ENCODE measurements at places on chromosomes 5 and 9.
A peak's percentile ranks its signal among the peaks of the same experiment; 100 is the strongest.

DNA sequence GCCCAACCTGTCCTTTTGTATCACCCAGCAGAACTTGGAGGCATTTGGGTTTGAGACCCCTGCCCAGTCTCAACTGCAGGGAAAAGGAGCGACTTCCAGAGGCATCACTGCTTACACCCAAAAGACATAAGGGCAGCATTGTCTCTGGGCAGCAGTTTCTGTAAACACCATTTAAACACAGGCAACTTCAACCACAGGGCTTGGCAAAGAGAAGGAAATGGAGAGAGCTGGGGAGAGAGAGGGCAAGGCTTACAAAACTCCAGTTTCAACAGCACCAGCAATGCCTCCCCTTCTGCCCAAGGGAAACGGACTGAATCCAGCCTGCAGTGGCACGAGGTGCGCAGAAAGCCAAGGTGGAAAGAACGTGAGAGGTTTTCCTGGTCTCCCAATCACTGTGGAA lies 147.6 kb downstream of the ROR2 start:
- no peak for DNase-seq

- DNase-seq: peak; percentile 85
These were observed 14.5 kb downstream of the GSN start for GRCh38 chr9:121282277-121283079.

GRCh38 chr9:16275795-16276624 lies 594.5 kb downstream of the BNC2 start:
- DNase-seq: peak; percentile 21

GRCh38 chr5:157607371-157608161 lies 32.0 kb upstream of the ADAM19 start:
- DNase-seq: peak; percentile 28

- no peak for DNase-seq
These were observed 199.3 kb downstream of the DMRTA1 start for GRCh38 chr9:22645893-22646292.

DNA sequence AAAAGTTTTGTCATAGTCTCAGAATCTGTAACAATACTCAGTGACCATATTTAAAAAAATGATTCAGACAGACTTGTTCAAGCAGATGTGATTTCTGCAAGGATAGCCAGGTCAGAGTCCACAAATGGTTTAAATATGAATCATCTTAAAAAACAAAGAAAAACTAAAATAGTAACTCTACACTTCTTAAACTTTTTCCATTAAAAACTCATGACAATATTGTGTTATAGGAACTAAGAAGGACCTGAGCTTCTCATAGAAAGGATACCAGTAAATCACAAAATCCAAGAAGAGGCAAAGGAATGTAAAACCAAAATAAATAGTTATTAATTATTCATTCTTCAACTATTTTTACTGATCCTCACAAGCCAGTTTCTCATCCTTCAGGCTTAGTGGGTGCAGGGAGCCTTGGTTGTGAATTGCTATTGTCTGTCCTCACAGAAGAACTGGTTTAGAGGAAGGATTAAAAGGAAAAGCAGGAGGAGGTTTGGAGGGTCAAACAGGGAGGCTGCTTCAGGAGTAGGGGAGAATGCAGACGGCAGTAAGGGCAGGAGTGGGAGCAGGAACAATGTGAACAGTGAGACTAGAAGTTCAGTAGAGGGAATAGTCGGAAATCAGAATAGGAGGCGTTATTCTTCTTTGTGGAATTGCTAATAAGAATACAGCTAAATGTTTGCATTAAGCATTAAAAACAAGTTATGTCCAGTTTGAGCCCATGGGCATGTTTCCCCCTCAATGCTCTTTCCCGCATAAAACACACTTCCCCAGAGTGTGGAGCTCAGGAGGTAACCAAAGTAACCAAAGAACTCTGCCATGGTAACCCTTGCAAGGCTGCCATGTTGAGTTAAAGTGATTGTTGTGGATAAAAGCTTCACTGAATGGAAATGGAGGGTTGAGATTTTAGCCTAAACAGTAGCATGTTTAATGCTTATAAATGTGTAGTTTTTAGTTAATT lies 110.7 kb downstream of the CCDC192 start:
- peak; percentile 93 for DNase-seq
